ENCODE measurements at places on chromosomes 5 and 9. TPM values are rescaled to one million over a fixed set of nuclear protein-coding genes. Genes with fewer than 3 reads are reported as not detected.

The CHSY3 gene
- 4.8 TPM for polyA plus RNA-seq

The KCNIP1 gene
- 4.0 TPM for polyA plus RNA-seq

The RNF180 gene
- 0.71 TPM for polyA plus RNA-seq

The SLC6A3 gene
- not detected for polyA plus RNA-seq

The SPATA31C1 gene
- 0.14 TPM for polyA plus RNA-seq

The IL4 gene
- not detected for polyA plus RNA-seq

The TAF11L10 gene
- polyA plus RNA-seq = not detected

The FGD3 gene
- polyA plus RNA-seq = 2.7 TPM

The IL13 gene
- not detected for polyA plus RNA-seq

The ENDOG gene
- polyA plus RNA-seq = 19.3 TPM
